ENCODE measurements at places on chromosomes 5 and 9.

DNA sequence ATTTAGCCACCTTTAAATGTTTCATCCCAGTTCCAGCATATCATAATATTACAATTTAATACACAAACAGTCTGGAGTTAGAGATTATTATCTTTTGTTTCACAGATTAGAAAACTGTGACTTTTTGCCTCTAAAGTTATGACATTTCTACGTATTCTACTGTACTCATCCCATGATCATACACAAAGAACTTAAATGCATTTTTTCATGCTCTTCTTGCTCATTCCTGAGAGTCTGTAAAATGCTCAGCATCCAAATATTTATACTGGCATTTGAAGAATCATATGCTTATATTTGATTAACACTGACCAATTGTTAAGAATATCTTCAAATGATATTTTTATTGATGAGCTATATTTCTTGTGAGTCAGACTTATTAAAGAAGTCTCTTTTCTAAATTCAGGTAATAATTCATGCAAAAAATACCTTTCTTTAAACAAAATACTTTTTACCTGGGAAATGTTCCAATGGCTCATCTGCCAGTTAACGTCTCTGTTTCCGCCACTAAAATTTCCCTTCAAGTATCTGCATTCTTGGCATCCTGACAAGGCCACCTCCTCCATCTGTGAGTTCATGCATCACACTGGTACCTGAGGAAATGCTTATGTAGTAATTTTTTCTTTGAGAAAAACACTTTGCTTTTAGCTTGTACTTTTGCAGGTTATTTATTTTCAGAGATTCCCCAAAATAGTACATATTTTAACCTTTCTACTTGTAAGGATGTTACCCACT lies 139.6 kb upstream of the RASA1 start:
- DNase-seq = no peak

- DNase-seq = no peak
Measured at GRCh38 chr9:113360242-113360842, 11.0 kb downstream of the BSPRY start.

- peak; percentile 54 for DNase-seq
Measured at GRCh38 chr5:174793684-174794328, 69.4 kb downstream of the MSX2 start.

DNA sequence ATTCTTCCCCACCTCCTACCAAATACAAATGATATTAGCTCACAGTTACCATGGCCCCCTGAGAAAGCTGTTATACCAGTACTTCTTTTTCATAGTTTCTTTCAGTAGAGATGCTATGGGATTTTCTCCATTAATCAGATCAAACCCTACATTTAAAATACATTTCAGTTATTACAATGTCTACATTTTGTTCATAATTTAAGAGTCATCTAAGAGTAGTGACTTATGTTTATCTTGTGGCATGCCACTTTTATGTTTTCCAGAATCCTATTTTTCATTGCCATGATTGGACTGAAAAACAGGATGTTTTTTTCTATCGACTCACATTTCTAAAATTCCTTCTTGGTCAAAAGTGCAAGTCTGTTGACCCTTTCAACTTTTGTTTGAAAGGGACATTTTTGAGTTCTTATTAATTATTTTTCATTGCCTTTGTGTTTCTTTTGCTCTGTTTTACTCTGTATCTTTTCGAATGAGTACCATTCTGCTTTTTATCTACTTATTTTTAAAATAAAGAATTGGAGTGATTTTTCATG lies 77.4 kb upstream of the ANXA1 start:
- DNase-seq = no peak

DNA sequence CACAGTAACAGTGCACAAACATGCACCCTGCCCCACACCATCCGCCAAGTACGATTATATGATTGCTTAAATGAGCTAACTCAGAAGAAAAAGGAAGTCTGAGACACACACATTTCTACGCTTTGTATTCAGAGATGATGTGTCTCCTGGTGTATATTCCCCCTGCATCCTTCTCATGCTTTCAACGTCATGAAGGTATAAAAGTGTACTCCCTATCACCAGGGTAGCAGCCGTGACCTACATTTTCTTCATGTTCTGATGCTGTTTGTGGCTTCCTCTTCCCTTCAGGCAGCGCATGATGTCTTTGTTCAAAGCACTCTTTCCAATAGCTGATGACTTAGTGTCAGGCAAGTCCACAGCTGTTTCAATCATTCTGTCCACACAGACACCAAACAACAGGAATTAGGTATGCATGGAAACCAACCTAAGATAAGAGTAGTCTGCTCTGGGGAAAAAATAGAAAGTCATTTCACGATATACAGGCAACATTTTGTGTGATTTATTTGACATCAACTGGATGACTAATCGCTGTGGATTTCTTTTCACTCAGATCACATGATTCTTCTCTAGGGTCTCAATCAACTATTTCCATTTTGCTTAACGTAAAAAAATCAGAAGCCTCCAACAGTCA lies 269.4 kb upstream of the PTGER4 start:
- peak; percentile 90 for DNase-seq

All from activated CD4-positive, alpha-beta T cell treated with anti-CD3 and anti-CD28 coated beads, Interleukin-2, Interleukin-4, amounts not matched to agents 100 ng/mL and 50 ng/mL, durations not matched to agents 16 hours and 8 hours (primary cell).